ENCODE measurements at places on chromosomes 1 and 21.

GRCh38 chr1:246107516-246108277, 399.4 kb downstream of the SMYD3 start:
- DNase-seq: no peak

GRCh38 chr1:47030170-47030805, 6.8 kb downstream of the CYP4X1 start:
- no peak for DNase-seq

GRCh38 chr1:208136459-208137182, 107.6 kb downstream of the PLXNA2 start:
- no peak for DNase-seq

- DNase-seq: no peak
Observed at GRCh38 chr1:92968138-92969032, 7.1 kb upstream of the DIPK1A start.

GRCh38 chr1:239786464-239786863, 305.2 kb upstream of the FMN2 start:
- no peak for DNase-seq

DNA sequence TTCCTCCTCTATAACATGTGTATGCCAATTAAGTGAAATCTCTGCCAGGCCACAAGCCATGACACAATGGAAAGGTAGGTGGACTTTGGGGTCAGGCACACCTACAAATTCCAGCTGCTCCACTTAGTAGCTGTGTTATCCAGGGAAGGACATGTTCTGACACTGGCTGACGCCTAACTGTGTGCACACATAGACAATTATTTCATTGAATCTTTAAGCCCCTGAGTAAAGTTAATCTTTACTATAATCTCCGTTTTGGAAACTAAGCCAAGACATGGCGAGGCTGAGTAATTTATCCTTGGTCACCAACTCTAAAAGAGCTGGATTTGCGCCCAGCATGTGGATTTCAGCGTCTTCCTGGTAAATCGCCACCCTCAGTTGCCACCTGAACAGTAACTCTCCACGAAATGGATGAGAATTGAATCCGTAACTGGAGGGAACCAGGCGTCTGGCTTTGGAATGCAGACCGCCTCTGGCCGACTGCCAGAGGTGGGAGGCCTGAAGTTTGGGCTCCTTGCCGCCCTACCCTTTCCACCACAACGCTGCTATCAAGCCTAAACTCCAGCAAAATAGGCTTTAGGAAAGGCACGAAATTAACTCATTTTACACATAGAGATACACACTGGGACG, 888 bp upstream of the SNRPE start:
- DNase-seq: no peak

GRCh38 chr21:44643741-44644310, 2.4 kb upstream of the KRTAP10-11 start:
- DNase-seq: no peak

- DNase-seq: no peak
Observed at GRCh38 chr1:192831706-192832355, 23.0 kb downstream of the RGS2 start.

- DNase-seq: no peak
Observed at GRCh38 chr1:63623952-63624351, 30.7 kb downstream of the PGM1 start.

GRCh38 chr21:35994613-35995012, 65.7 kb downstream of the SETD4 start:
- DNase-seq: no peak

DNA sequence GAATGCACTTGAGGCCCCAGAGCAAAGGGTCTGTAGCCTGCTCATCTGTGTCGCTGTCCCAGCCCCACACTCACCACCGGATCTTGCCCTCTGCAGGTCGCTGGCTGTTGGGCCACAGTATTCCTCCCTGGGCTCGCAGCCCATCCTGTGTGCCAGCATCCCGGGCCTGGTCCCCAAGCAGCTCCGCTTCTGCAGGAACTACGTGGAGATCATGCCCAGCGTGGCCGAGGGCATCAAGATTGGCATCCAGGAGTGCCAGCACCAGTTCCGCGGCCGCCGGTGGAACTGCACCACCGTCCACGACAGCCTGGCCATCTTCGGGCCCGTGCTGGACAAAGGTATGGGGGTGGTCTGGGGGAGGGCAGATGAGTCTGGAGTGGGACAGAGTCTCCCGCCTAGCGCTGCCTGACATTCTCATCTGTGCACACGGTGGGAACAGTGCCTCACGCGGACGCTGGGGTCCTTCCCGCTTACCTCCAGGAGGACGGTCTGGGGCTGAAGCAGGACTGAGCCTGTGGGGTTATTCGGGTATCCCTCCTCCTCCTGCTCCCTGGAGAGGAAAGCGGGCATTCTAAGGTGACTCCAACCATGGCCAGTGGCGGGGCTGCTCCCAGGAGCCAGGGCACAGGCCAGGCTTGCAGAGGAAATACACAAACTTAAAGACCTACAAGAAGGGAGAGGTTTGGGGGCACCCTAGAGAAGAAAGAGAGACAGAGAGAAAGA, 15.9 kb downstream of the WNT3A start:
- DNase-seq: no peak
